Stimulated activated naive CD8-positive, alpha-beta T cell treated with anti-CD3 and anti-CD28 coated beads, Interleukin-15, Interleukin-2, amounts not matched to agents 100 U/mL and 50 U/mL, for 24 hours (primary cell): ENCODE measurements at places on chromosomes 3 and 15.

DNA sequence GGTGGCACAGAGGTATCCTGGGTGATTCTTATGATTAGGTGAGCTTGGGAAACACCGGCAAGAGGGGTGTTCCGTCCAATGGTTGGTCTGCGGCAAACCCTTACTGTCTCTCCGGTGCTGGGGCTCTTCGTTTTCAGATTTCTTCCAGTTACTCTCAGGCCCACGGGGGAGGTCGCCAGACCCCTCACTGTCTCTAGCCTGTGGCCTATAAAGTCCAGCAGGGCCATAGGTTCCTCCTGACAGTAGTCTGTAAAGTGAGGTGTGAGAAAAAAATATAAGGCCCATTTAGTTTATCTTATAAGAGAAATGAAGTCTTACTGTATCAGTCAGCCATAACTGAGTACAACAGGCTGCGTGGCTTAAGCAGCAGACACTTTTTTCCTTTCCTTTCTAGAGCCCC is 1.4 kb downstream of the ESYT3 start:
- no peak for DNase-seq

DNA sequence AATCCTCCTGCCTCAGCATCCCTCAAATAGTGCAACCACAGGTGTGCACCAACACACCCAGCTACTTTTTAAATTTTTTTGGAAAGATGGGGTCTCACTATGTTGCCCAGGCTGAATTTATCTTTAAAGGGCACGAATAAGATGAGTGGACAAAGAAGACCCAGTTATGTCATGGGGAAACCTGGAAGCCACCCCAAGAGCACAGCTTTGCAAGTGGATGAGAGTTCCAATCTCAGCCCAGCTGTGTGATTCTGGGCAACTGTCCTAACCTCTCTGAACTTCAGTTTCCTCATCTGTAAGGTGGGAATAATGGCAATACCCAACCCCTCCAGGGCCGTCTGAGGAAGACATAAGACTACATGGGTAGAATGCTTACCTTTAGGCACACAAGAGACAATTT is 32.2 kb downstream of the DNAJB8 start:
- DNase-seq: no peak

DNA sequence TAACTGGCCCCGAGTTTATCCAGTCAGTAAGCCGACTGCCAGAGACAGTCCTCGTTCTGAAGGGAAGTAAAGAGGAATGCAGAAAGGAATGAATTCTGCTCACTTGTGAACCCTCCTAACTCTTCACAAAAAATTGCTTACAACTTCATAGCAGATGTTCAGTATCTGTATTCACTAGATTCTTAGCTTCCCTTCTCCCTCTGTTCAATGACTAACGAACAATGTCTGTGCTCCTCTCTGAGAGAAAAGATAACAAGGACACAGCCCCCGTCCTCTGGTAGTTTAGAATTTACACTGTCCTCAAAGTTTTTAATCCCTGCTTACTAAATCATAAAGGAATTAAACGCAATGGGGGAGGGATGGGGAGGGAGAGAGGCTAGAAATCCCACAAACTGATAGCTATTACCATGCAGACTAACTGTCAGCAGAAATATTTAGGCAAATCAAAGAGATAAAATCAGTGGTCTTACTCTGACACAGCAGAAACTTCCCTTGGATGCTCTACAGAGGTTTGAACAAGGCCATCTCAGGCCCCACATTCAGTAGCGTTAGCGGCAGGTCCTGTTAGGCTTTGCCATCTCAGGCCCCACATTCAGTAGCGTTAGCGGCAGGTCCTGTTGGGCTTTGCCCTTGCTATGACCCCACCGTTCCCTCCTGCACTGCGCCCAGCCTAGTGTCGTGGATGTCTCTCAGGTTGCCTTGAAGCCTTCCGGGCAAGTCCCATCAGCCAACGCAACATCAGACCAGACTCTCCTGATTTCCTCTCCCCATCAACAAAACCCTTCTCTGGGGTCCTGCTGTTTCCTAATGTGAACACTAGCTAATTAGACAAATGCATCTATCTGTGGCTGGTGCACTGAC is 23.4 kb downstream of the NRROS start:
- DNase-seq: no peak

DNA sequence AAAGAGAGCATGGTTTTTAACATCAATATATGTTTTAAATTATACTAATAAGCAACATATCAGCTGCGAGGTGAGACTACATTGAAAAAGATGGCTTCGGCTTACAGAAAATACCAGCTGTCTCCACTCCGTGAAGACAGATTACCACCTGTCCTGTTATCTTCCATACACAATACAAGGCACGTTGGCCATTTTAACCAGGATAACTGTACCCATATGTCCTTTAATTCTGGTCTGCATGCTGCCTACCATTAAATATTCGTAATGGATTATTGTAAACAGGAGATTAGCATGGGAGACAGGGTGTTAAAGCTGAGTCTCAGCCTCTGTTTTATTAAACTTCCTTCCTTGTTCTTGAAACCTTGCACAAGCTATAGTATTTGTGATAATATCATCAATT is 855.5 kb downstream of the ROBO1 start:
- DNase-seq: no peak

GRCh38 chr3:169657351-169658124 is 6.0 kb downstream of the MECOM start:
- no peak for DNase-seq
